ENCODE measurements at places on chromosomes 2 and 18.

DNA sequence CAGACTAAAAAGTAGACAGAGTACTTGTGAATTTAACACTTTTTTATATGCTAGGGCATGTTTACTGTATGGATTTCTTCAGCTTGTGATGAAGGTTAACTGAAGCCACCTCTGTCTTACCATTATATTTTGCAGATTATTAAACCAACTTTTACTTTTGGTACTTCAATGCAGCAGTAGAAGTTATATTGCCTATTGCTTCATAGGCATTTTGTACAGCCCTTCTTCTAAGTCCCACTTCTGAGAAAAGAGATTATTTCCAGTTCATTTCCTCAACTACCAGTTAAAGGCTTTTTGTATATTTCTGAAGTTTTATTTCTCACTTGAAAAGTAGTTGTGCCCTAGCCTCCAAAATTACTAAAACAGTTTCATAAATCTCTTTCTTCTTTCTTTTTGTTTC is 256.4 kb upstream of the FBXO11 start:
- no peak overlapping the region for H3K27ac ChIP-seq
- no peaks in the 10 kb centered on the region for H3K4me1 ChIP-seq
- no peaks in the 10 kb centered on the region for H3K27me3 ChIP-seq
- no peaks in the 10 kb centered on the region for H3K36me3 ChIP-seq

- H3K27me3 ChIP-seq: no peaks in the 10 kb centered on the region
- H3K4me3 ChIP-seq: no peak overlapping the region
- no peak for DNase-seq
Observed at GRCh38 chr2:197158591-197159550, 151.7 kb downstream of the ANKRD44 start.

GRCh38 chr2:182435754-182436153 is 8.9 kb upstream of the PDE1A start:
- DNase-seq: no peak
- H3K27ac ChIP-seq: no peak overlapping the region
- no peaks in the 10 kb centered on the region for H3K27me3 ChIP-seq
- no peak overlapping the region for H3K4me3 ChIP-seq

DNA sequence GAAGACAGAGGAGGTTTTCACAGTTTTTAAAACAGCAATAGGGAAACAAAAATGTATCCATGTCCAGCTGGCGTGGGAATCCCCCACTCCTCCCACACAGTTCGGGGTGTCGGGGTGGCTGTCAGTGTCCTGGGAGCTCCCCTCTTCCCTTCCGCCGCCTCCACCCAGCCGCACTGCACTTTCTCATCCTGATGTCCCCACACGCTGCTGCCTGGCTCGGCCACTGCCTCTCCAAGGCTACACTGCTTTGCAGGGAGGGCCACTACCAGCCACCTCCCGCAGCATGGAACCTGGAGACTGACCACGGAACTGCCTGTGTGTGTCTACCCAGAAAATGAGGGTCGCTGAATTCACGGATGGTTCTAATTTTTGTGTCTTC is 138.7 kb upstream of the CTDP1 start:
- H3K27me3 ChIP-seq: no peaks in the 10 kb centered on the region
- H3K4me1 ChIP-seq: no peaks in the 10 kb centered on the region
- no peaks in the 10 kb centered on the region for H3K36me3 ChIP-seq
- no peak overlapping the region for H3K27ac ChIP-seq
- no peak for DNase-seq

DNA sequence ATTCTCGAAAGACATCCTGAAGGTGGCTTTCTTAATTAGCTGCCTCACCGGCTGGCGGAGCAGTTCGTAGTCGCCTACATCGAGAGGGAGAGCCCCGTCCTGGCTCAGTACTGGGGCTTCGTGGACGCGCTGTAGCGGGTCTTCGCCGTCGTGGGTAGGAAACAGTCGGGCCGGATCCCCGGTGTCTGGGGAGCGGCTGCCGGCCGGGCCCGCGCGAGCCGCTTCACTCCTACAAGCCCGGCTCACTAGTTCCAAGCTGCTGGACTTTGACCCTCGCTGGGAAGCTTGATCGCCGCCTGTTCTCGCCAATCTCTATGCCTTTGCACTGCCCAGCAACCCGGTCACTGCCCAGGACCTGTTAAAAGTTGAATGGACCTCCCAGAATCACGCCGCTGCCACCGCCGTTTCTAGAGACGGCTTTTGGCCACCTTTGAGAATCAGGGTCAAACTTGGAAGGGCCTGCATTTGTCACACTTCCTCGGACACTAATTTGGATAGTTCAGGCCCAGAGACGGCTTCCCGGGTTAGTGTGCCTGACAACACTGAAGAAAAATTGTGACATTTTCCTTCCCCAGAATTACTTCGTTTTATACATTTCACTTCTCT is 41.4 kb upstream of the AKAIN1 start:
- peak; percentile 69 for DNase-seq
- peak overlapping the region; percentile 97 for H3K27ac ChIP-seq
- peaks cover 8% of the 10 kb centered on the region for H3K36me3 ChIP-seq

- H3K4me1 ChIP-seq: peaks cover 6% of the 10 kb centered on the region
- H3K36me3 ChIP-seq: no peaks in the 10 kb centered on the region
- H3K4me3 ChIP-seq: no peak overlapping the region
- no peak overlapping the region for H3K27ac ChIP-seq
- H3K27me3 ChIP-seq: no peaks in the 10 kb centered on the region
Observed at GRCh38 chr2:181036848-181037603, 56.6 kb downstream of the UBE2E3 start.

DNA sequence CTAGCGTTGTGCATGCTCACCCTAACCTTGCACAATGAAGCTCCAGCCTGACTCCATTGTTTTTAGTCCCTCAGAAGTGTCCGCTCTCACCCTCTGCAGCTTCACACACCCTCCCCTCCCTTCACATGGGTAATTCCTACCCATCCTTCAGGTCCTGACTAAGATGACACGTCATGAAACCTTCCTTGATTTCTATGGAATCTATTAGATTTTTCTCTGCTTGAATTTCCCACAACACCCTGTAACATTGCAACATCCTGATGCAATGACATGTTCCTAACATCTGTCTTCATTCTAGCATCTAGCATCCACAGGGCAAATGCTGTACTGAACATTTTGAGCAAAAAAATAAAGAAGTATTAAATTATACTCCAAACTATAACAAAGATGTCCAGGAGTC is 77.0 kb upstream of the PID1 start:
- no peak for DNase-seq
- no peaks in the 10 kb centered on the region for H3K4me1 ChIP-seq
- no peak overlapping the region for H3K27ac ChIP-seq
- H3K36me3 ChIP-seq: no peaks in the 10 kb centered on the region
- H3K27me3 ChIP-seq: no peaks in the 10 kb centered on the region
- H3K4me3 ChIP-seq: no peak overlapping the region

DNA sequence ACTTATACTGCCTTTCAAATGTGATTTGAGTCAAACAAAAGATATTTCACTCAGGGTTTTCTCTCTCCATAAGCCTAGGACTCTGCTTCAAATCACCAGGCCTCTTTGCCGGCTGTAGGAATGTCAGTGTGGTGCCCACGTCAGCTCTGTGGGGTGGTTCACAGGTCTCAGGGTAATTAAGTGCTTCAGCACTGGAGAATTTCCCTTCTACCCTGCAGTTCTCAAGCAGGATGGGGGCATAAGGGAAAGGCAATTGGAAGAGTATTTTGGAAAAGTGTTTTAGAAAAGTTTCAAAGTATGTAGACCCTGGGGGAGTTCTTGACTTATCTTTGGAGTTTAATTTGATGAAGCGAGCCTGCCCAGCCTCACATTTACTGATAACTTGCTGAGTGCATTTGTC is 9.6 kb downstream of the CNGA3 start:
- no peak overlapping the region for H3K27ac ChIP-seq
- H3K36me3 ChIP-seq: no peaks in the 10 kb centered on the region
- no peak for DNase-seq
- H3K4me3 ChIP-seq: no peak overlapping the region
- no peaks in the 10 kb centered on the region for H3K27me3 ChIP-seq
- H3K4me1 ChIP-seq: no peaks in the 10 kb centered on the region

GRCh38 chr2:37282746-37283145 is 41.9 kb downstream of the PRKD3 start:
- no peaks in the 10 kb centered on the region for H3K27me3 ChIP-seq
- H3K27ac ChIP-seq: no peak overlapping the region
- no peak for DNase-seq
- H3K4me1 ChIP-seq: no peaks in the 10 kb centered on the region

DNA sequence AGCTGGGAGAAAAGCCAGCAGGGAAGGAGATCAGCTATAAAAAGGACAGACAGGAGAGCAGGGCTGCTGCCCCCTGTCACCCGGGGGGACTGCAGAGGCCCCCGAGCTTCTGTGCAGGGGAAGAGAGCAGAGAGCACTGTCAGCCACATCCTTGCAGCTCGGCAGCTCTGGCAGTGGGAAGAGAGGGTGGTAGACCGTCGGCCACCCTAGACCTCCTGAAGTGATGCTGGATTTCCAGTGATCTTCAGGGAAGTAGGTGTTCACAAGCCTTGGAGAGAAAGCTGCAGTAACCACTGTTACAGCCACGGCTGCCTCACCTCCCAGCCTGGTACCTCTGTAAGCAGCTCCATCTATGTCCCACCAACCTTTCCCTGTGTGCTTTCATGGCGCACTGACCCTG is 134.9 kb downstream of the TFCP2L1 start:
- no peaks in the 10 kb centered on the region for H3K4me1 ChIP-seq
- H3K27me3 ChIP-seq: no peaks in the 10 kb centered on the region
- no peak for DNase-seq
- no peak overlapping the region for H3K4me3 ChIP-seq

DNA sequence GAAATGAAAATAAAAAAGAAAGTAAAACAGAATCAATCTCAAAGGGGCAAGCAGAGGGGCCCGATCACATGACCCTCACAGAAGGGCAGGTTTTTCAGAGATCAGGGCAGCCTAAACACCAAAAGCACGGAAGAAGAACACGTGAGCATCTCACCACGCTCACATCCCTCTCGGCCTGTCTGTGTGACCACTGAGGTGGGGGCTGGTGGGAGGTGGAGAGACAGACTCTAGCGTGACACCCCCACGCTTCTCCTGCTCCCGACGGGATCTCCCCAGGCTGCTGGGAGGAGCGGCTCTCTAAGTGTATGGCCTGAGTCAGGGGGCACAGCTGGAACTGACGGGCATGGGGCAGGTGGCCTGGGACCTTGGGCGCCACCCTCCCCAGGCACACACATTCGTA is 23.5 kb upstream of the MTERF4 start:
- no peaks in the 10 kb centered on the region for H3K27me3 ChIP-seq
- no peak overlapping the region for H3K4me3 ChIP-seq
- H3K36me3 ChIP-seq: no peaks in the 10 kb centered on the region

DNA sequence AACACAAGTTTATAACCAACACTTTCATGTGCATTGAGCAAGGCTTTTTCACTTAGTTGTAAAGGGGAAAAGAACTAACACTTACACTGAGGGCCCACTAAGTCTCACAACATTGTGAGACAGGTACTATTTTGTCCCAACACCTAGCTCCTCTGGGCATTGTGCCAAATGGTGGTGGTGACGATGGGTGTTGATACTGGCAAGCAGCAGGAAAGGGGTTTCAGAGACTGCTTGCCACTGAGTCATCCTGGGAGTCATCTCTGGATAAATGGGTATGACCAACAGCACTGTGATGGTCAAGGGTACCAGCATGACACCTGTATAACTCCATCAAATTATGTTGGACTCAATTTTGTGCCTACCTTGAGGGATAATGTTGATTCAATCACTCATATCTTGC is 138.8 kb upstream of the ITGA6 start:
- no peak overlapping the region for H3K4me3 ChIP-seq
- H3K27me3 ChIP-seq: no peaks in the 10 kb centered on the region
- no peak for DNase-seq
- H3K4me1 ChIP-seq: peaks cover 18% of the 10 kb centered on the region

DNA sequence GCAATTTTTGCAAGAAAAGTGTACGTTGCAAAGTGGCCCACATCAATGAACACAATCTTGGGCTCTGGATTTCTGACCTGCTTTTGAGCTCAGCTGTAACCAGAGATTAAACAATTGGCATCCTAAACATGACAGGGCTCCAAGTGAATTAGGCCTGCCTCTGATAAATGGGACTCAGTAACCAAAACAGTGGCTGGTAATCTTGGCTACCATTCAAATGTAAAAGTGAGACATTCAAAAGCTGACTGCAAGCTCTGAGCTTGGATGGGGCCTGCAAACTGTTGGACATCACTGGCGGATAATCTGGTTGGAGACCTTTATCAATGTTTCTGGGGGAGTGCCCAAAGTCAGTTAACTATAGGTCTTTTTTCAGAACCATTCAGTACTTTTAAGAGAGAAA is 160.7 kb downstream of the RAB3GAP1 start:
- no peak overlapping the region for H3K4me3 ChIP-seq
- no peaks in the 10 kb centered on the region for H3K36me3 ChIP-seq
- H3K27me3 ChIP-seq: no peaks in the 10 kb centered on the region
- no peak for DNase-seq
- H3K4me1 ChIP-seq: no peaks in the 10 kb centered on the region
- no peak overlapping the region for H3K27ac ChIP-seq

DNA sequence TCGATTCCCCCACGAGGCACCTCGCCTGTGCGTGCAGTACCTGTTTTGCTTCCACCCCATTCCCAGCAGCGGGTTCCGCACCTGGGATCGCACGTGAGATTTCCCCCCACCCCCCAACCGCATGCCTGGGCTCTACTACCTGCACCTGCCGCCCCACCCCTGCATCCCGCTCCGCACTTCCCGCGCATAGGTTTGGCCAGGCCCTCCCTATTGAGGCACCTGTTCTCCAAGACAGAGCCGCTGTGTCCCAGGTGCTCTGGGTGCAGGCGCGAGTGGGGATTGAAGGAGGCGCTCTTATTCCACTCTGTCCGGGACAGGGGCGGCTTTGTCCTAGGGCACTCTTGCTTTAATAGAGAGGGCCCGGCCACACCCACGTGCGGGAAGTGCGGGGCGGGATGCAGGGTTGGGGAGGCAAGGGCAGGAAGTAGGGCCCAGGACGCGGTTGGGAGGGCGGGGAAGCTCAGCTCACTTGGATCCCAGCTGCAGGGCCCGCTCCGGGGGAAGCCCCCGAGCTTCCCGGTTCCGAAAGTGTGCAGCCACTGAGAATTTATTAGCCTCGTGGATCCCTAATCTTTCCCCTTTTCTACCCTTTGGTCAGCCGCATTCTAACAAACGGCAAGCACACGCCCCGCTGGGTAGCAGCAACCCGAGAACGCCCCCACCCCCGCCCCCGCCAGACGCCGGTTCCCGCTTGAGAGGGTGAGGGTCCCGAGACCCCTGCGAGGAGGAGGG is 670 bp upstream of the MOCOS start:
- no peaks in the 10 kb centered on the region for H3K27me3 ChIP-seq
- H3K4me3 ChIP-seq: peak overlapping the region; percentile 75

- no peak overlapping the region for H3K27ac ChIP-seq
- DNase-seq: no peak
- no peaks in the 10 kb centered on the region for H3K36me3 ChIP-seq
- no peak overlapping the region for H3K4me3 ChIP-seq
- no peaks in the 10 kb centered on the region for H3K27me3 ChIP-seq
- no peaks in the 10 kb centered on the region for H3K4me1 ChIP-seq
Observed at GRCh38 chr18:53426666-53427184, 797.7 kb downstream of the MBD2 start.

GRCh38 chr2:20215183-20216040 is 9.5 kb downstream of the SDC1 start:
- no peak for DNase-seq
- no peak overlapping the region for H3K4me3 ChIP-seq
- H3K4me1 ChIP-seq: no peaks in the 10 kb centered on the region
- H3K27me3 ChIP-seq: no peaks in the 10 kb centered on the region

Measured in CD8-positive, alpha-beta memory T cell (primary cell).